ENCODE measurements at places on chromosomes 4 and X.

GRCh38 chr4:79678472-79679202 lies 270.6 kb upstream of the GK2 start:
- DNase-seq, result no peak

- no peak for DNase-seq
Observed at GRCh38 chrX:100674705-100675104, 30.7 kb downstream of the SRPX2 start.

- no peak for DNase-seq
Observed at GRCh38 chr4:174635732-174636131, 113.4 kb upstream of the HPGD start.

DNA sequence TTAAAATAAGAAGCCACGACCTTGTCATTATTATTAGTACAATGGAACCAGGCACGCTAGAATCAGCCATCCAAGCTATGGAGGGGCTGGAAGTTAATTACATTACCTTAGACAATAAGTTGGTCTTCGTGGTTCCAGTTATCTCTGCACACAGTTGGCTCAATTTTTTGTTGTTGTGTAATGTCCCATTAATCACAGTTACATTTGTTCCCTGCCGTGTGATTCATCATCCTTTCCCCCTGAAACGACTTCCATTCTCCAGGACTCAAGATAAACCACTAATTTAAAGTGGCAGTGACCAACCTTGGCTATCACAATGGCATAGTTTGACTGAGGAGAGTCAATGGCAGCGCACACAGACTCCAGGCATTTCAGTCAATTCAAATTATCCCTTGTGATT lies 905.0 kb downstream of the RAB28 start:
- DNase-seq, result no peak

GRCh38 chr4:98794565-98795205 lies 134.2 kb downstream of the EIF4E start:
- DNase-seq, result peak; percentile 10

GRCh38 chr4:118749347-118749988 lies 64.3 kb downstream of the METTL14 start:
- DNase-seq, result no peak

GRCh38 chr4:15005474-15006115 lies 3.3 kb downstream of the CPEB2 start:
- no peak for DNase-seq

DNA sequence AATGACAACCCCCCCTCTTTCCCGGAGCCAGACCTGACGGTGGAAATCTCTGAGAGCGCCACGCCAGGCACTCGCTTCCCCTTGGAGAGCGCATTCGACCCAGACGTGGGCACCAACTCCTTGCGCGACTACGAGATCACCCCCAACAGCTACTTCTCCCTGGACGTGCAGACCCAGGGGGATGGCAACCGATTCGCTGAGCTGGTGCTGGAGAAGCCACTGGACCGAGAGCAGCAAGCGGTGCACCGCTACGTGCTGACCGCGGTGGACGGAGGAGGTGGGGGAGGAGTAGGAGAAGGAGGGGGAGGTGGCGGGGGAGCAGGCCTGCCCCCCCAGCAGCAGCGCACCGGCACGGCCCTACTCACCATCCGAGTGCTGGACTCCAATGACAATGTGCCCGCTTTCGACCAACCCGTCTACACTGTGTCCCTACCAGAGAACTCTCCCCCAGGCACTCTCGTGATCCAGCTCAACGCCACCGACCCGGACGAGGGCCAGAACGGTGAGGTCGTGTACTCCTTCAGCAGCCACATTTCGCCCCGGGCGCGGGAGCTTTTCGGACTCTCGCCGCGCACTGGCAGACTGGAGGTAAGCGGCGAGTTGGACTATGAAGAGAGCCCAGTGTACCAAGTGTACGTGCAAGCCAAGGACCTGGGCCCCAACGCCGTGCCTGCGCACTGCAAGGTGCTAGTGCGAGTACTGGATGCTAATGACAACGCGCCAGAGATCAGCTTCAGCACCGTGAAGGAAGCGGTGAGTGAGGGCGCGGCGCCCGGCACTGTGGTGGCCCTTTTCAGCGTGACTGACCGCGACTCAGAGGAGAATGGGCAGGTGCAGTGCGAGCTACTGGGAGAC lies 1.6 kb downstream of the PCDH10 start:
- DNase-seq, result no peak

- DNase-seq, result no peak
Observed at GRCh38 chr4:107939307-107939706, 8.0 kb downstream of the CYP2U1 start.

GRCh38 chrX:69389101-69389501 lies 115.0 kb upstream of the NALF2 start:
- no peak for DNase-seq

- no peak for DNase-seq
Observed at GRCh38 chrX:136759968-136760367, 20.8 kb downstream of the ARHGEF6 start.

GRCh38 chr4:166229799-166230198 lies 356.8 kb downstream of the TLL1 start:
- DNase-seq, result no peak

DNA sequence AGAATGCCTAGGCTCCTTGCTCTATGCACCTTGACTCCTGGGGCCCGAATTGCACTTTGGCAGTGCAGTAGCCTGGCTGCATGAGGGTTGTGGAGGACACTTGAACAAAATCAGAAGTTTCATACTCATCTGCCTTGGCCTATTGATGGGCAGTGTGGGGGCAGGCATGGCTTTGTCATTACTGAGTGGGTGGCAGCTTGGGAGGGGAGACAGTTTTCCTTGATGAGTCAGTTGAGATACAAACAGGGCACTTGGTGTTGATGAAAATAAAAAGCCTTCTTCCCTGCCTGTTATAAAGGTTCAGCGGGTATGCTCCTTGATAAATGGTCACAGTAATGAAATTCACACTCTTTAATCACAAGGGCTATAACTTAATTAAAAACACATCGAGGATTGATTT lies 126.8 kb upstream of the MAMLD1 start:
- DNase-seq, result no peak

GRCh38 chr4:16123356-16124084 lies 39.7 kb upstream of the PROM1 start:
- no peak for DNase-seq

DNA sequence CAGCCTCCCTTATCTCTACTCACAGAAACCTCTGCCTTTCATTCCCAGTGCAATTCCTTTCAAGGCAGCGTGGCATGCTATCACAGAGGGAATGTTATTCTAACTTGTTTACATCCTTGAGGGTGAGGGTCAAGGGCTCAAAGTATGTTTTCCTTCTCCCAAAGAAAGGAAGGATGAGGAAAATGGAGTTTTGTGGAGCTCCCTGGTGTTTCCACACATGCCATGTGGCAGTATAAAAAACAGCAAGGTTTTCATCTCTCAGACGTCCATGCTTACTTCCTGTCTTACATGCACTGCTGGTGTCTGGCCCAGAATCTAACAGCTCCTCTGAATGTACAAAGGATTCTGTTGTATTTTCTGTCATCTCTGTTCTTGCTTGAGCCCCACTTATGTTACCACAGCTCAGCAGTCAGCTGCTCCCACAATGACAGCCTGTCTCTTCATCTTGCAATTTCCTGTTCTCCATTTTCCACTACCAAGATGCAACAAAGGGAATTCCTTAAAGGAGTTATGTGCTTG lies 128.0 kb downstream of the SNCA start:
- no peak for DNase-seq

DNA sequence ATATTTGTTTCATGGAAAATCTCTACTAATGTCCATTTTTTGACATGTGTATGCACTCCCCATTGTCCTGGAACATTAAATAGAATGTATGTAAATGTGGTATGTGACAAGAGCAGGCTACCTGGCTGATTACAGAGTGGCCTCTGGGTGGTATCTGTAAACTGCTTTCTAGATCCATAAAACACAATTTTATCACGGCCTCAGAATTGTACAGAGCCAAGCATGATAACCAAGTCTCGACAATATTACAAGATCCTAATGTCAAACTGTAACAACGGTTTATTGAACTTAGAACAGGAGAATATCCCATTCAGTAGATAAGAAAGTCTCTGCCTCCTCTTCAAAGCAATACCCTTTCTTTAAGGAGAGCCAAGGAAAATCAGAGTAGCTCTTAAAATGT lies 212.4 kb downstream of the PCDH7 start:
- no peak for DNase-seq

DNA sequence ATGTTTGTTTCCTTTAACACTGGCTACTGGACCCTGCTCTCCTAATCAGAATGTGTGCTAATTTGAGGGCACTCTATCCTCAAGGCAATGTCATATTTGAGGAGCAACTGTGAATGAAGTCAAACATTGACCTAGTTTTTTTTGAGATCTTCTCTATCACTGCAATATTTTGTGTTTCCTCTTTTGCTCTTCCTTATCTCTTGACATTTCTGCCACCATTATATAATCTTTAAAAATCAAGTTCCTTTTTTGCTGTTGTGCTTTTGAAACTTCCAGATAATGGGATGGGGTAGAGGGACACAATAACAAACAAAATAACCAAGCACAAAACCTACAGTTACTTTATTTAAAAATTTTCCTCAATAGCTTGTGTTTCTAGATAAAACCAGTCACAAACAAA lies 7.4 kb upstream of the WDFY3 start:
- no peak for DNase-seq

DNA sequence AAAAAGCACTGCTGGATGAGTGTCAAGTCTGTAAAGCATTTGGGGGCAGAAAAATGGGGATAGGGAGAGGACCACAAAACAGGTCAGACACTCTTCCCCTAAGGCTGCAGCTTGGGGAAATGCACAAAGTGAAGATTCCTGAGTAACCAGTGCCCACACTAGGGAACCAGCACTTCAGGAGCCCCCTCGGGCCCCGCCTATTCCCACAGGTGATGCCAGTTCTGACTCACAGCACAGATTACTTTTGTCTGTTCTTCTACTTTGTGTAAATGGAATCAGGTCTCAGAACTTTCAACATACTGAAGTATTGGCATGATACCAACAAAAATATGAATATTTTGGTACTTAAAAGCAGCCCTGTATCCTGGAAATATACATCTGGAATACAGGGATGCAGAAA lies 112.5 kb downstream of the ADRA2C start:
- DNase-seq, result no peak

- DNase-seq, result peak; percentile 3
Observed at GRCh38 chr4:1414831-1415680, 8.8 kb upstream of the NKX1-1 start.

- no peak for DNase-seq
Observed at GRCh38 chrX:101655534-101655933, 4.1 kb downstream of the ARMCX2 start.

- DNase-seq, result no peak
Observed at GRCh38 chr4:129645461-129645860, 549.5 kb downstream of the C4orf33 start.

GRCh38 chr4:1746919-1747602 lies 25.7 kb downstream of the TACC3 start:
- DNase-seq, result no peak

DNA sequence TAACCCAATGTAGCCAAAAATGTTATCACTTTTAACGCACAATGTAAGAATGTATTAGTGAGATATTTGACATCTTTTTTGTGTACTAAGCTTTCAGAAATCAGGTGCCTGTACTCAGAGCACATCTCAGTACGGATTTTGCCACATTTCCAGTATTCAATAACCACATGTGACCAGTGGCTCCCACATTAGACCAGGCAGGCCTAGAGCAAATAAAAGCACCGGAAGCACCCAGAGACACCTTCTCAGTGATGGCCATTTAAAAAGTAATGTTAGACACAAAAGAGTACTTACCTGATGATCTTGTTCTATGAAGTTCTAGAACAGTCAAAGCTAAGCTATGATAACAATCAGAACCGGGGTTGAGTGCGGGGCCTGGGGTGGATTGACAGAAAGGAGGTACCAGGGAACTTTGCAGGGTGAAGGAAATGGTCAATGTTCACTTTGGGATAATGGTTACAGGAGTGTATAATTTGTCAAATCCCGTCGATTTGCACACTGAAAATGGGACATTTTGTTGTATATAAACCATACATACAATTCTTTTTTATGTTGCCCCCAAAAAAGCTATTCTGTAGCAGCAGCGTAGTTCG lies 1.2 kb downstream of the CTPS2 start:
- DNase-seq, result no peak

DNA sequence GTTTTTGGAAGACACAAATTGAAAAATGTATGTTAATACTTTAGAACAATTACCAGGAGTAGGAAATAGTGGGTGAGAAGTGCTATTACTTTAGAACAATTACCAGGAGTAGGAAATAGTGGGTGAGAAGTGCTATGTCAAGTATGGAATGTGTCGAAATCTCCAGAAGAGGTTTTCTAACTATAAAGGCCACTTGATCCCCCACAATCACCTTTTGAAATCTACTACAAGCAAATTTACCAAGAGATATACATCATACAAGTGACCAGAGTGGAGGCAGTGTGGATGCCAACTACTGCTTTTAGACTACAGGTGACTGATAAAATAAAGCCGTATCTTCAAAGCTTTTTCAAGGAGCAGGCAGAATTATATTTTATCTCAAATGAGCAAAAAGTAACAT lies 43.1 kb downstream of the MAB21L2 start:
- no peak for DNase-seq

- DNase-seq, result no peak
Observed at GRCh38 chr4:112979881-112980421, 69.5 kb upstream of the ANK2 start.

DNA sequence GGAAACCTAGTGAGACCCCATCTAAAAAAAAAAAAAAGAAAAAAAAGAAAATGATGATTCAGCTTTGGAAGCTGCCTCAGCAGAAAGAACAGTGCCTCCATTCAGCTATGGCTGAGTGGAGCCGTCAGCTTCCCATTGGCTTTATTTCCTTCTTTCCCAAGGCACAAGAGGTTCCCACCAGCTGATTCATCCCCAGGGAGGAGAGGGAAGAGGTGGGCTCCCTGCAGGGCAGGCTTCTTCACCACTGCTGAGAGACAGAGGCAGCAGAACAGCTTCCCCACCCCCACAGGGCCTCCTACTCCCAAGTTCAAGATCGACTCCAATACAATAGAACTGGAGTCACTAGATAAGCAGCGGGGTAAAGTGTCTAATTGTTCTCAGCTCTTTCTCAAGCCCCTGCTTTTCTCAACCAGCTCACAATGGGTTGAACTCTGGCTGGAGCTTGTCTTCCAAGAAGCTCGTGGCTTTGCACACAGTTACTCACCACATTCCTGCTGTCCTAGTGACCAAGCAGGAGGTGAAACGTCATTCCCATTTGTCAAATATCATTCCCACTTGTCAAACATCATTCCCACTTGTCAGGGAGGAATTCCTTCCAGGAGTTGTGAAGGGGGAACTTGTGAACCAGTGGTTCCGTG lies 47.8 kb downstream of the FHDC1 start:
- DNase-seq, result no peak

DNA sequence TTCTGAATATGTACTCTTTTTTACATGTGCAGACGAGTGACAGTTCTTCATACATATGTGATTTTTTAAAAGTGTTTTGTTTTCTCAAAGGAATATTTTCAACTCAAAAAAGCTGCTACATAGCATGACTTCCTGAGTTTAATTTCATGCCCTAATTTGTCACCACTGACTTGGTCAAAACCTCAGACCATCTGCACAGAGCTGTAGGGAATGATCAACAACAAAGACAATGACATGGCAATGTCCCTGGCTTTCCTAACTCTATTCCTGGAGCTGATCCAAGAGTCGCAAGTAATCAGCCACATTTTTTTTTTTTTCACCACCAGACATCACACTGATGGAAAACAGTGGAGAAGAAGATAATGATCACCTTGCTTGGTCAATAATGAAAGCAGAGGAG lies 97.7 kb downstream of the TMA16 start:
- no peak for DNase-seq

- DNase-seq, result no peak
Observed at GRCh38 chrX:143623657-143624056, 12.2 kb downstream of the SLITRK4 start.

- no peak for DNase-seq
Observed at GRCh38 chr4:170001745-170002267, 24.4 kb downstream of the MFAP3L start.
